ENCODE measurements at places on chromosomes 2 and 18.

GRCh38 chr18:27728659-27729058 is 448.3 kb downstream of the CDH2 start:
- DNase-seq: no peak
- H3K27me3 ChIP-seq: no peaks in the 10 kb centered on the region
- peaks cover 12% of the 10 kb centered on the region for H3K36me3 ChIP-seq

DNA sequence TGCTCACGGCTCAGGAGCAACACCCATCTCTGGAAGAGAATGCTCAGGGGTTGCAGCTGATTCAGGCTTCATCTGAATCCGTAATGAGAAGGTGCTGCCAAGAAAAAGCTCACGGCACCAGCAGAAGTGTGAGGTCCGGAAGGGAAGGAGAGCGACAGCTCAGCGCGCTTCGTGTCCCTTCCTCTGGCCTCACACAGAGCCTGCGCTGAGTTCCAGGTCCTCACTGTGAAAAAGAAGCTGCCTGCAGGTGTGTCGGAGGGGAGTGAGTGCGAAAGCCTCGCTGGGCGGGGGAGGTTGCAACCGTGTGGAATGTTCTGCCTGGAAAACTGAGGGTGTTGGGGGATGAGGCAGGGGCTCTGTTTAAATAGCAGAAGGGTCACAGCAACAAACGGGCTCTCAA is 76.2 kb upstream of the TWIST2 start:
- no peak for DNase-seq
- no peaks in the 10 kb centered on the region for H3K4me1 ChIP-seq
- peaks cover 59% of the 10 kb centered on the region for H3K27me3 ChIP-seq
- H3K36me3 ChIP-seq: no peaks in the 10 kb centered on the region
- H3K27ac ChIP-seq: no peak overlapping the region

GRCh38 chr2:137192366-137193310 is 427.3 kb downstream of the THSD7B start:
- no peak overlapping the region for H3K27ac ChIP-seq
- H3K4me1 ChIP-seq: no peaks in the 10 kb centered on the region
- H3K36me3 ChIP-seq: no peaks in the 10 kb centered on the region
- no peak overlapping the region for H3K4me3 ChIP-seq
- DNase-seq: no peak
- no peaks in the 10 kb centered on the region for H3K27me3 ChIP-seq

GRCh38 chr2:25187729-25188350 is 19.5 kb upstream of the POMC start:
- no peaks in the 10 kb centered on the region for H3K27me3 ChIP-seq
- no peaks in the 10 kb centered on the region for H3K36me3 ChIP-seq
- peaks cover 15% of the 10 kb centered on the region for H3K4me1 ChIP-seq

- H3K36me3 ChIP-seq: no peaks in the 10 kb centered on the region
- DNase-seq: no peak
- H3K27ac ChIP-seq: no peak overlapping the region
- no peaks in the 10 kb centered on the region for H3K27me3 ChIP-seq
These were observed 374.4 kb downstream of the PTPRM start for GRCh38 chr18:7941533-7941932.

DNA sequence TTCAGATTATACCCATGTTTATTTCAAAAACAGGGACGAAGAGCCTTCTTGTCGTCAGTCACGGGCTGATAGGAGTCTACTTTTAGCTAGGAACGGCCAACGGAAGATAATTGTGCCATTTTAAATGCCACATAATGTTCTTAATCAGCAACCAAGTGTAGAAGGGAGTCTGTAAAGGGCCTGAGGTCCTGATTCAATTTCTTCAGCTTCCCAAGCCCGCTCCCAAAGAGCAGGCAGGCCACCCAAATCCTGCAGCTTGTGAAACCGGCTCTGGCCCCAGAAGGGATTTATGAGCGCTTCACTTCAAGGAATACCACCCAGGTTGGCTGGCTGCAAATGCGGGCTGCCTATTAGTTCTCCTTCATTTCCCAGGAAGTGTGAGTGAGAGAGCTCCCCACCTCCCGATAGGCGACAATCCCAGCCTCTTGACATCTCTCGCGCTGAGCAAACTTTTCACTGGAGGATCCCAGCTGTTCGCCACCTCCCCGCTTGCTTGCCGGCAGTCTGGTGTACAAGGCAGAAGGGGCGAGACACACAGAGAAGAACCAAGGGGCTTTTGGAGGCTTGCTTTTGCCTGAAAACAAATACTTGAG is 272.9 kb downstream of the CDH20 start:
- H3K4me3 ChIP-seq: peak overlapping the region; percentile 32
- DNase-seq: peak; percentile 94
- no peak overlapping the region for H3K27ac ChIP-seq

- no peak for DNase-seq
- no peak overlapping the region for H3K27ac ChIP-seq
- H3K36me3 ChIP-seq: no peaks in the 10 kb centered on the region
These were observed 17.4 kb downstream of the DYNC2LI1 start for GRCh38 chr2:43791035-43791765.

- no peak for DNase-seq
- no peaks in the 10 kb centered on the region for H3K36me3 ChIP-seq
- peaks cover 2% of the 10 kb centered on the region for H3K4me1 ChIP-seq
- no peaks in the 10 kb centered on the region for H3K27me3 ChIP-seq
- H3K4me3 ChIP-seq: no peak overlapping the region
- H3K27ac ChIP-seq: no peak overlapping the region
These were observed 190.3 kb upstream of the SLC8A1 start for GRCh38 chr2:40642237-40642636.

DNA sequence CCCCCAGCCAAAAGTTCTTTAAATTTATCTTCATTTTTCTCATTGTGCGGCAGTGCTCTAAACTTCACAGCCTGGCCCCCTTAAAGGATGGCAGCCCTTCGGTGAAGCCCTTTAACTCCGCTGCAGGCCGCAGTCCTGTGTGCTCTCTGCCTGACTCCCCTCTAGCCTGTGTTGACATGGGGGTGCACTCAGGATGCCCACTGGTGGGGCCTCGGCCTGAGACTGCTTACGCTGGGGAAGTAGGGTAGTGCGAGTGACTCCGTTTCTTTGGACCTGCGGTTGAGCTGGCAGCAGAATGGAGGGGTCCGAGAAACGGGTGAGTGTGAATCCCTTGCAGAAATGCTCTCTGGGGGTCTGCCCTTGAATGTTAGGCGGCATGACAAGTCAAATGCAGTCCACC is 5.6 kb downstream of the RAB12 start:
- no peak overlapping the region for H3K27ac ChIP-seq
- peaks cover 11% of the 10 kb centered on the region for H3K4me1 ChIP-seq
- no peak overlapping the region for H3K4me3 ChIP-seq
- no peaks in the 10 kb centered on the region for H3K27me3 ChIP-seq
- no peak for DNase-seq

DNA sequence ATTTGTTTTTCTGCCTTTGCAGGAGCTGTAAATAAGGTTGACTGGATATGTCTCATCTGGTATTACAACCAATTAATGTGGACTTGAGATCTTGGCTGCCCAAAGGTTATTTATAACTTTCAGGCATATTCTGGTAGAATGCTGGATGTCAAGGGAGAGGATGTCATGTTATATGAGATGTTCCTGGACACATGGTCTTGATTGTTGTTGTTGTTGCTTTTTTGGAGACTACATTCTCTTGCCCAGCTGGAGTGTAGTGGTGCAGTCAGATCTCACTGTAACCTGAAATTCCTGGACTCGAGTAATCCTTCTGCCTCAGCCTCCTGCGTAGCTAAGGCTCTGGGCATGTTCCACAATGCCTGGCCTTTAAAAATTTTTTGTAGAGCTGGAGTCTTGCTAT is 83.3 kb downstream of the LCLAT1 start:
- peaks cover 13% of the 10 kb centered on the region for H3K36me3 ChIP-seq
- DNase-seq: no peak
- H3K27me3 ChIP-seq: no peaks in the 10 kb centered on the region
- no peak overlapping the region for H3K27ac ChIP-seq
- H3K4me1 ChIP-seq: no peaks in the 10 kb centered on the region

GRCh38 chr18:50494569-50494968 is 65.3 kb upstream of the MAPK4 start:
- no peak overlapping the region for H3K27ac ChIP-seq
- no peaks in the 10 kb centered on the region for H3K27me3 ChIP-seq
- no peak for DNase-seq
- no peak overlapping the region for H3K4me3 ChIP-seq
- no peaks in the 10 kb centered on the region for H3K4me1 ChIP-seq

- no peak for DNase-seq
- H3K27me3 ChIP-seq: no peaks in the 10 kb centered on the region
- H3K4me3 ChIP-seq: no peak overlapping the region
- no peak overlapping the region for H3K27ac ChIP-seq
- H3K36me3 ChIP-seq: peaks cover 9% of the 10 kb centered on the region
These were observed 103.4 kb downstream of the ABI2 start for GRCh38 chr2:203431391-203432185.

DNA sequence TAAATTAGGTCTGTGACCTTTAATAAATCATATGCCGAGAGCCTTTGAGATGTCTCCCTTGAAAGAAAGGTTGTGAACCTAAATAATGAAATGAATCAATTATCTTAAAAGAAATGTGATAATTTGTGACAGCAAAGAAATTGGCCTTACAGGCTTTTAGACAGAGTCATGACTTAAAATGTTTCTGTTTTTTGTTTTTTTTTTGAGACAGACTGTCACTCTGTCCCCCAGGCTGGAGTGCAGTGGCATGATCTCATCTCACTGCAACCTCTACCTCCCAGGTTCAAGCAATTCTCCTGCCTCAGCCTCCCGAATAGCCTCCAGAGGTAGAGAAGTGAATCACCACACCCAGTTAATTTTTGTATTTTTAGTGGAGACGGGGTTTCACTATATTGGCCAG is 898.0 kb downstream of the CNTNAP5 start:
- no peak for DNase-seq
- no peak overlapping the region for H3K4me3 ChIP-seq
- no peaks in the 10 kb centered on the region for H3K36me3 ChIP-seq
- H3K27ac ChIP-seq: no peak overlapping the region

Data from neural progenitor cell (in vitro differentiated cells).